ENCODE measurements at places on chromosomes 7 and 10.

DNA sequence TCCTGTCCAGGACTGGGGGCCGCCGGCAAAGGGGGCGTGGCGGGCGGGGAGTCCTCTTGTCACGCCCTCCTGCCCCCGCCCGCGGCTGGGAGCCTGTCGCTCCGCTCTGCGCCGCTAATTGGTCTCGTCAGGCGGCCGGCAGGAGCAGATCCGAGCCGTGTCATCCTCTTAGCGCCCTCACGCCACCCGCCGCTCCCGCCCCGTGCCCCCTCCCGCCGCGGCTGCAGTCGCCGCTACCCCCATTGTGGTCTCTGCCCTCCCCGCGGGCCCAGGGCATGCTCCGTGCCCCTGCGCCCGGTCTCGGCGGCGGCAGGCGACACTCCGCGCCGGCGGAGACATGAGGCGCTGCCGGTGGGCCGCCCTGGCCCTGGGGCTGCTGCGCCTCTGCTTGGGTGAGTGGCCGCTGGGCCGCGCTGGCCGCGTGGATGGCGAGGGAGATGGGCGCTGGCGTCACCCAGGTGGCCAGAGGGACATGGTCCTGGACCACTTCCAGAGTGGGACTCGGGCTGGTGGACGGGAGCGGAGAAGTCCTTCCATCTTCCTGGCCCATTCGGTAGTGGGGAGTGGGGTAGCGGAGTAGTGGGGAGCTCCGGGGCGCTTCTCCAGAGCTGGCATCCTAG, at the start of gene CDHR1:
Gene CDHR1 (plus strand): TSS at position 114 of the 620 bp plus-strand sequence. CDS start 224 bp downstream, at position 338.
- no peak for DNase-seq

- no peak for DNase-seq
Measured at GRCh38 chr7:81584667-81585066, 185.2 kb downstream of the HGF start.

GRCh38 chr10:25175527-25176420, 973 bp downstream of the GPR158 start:
- no peak for DNase-seq

DNA sequence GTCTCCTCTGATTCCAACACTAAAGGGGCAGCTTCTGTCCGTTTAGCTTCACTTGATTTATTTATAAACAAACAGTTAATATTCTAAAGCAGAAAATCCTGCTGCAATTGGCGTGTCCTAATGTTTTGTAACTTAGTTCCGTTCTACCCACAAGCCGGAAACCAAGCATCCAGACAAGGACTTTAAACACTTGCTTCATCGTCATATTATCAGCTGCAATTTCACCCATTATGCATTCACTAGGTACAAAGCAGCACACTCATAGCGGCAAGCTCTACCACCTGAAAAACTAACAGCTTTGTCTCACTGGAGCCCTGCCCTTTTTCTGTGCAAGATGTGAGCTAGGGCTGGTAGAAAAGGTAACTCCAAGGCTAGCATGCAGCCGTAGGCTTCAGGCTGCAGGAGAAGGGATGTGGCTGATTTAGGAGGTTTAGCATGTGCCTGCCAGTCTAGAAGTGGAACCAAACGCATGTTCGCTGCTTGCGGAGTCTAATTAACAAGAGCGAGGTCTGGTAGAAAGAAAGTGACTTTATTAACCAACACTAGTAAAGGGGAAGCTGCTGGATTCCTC, 43.7 kb upstream of the BPGM start:
- DNase-seq: no peak

GRCh38 chr7:85412912-85413311, 226.1 kb upstream of the SEMA3D start:
- no peak for DNase-seq

DNA sequence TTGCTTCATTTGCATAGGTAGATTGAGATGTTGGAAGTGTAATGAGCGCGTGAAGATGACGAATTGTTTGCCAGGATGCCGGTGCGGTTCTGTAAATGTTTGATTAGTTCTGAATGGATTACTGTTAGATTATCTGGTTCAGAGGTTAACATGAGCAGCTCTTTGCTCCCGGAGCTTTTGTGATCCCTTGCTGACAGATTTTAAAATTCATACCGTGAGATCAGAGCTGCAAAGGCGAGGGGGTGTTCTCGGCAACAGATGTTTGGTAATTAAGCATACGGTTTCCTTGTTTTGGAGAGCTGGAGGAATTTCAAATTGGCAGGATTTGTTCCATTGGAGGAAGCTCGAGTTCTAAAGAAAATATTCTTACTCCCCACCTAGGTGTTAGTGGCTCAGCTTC, 237.8 kb upstream of the GPR26 start:
- DNase-seq: no peak

- DNase-seq: no peak
Measured at GRCh38 chr10:60235001-60235400, 154.7 kb downstream of the ANK3 start.

DNA sequence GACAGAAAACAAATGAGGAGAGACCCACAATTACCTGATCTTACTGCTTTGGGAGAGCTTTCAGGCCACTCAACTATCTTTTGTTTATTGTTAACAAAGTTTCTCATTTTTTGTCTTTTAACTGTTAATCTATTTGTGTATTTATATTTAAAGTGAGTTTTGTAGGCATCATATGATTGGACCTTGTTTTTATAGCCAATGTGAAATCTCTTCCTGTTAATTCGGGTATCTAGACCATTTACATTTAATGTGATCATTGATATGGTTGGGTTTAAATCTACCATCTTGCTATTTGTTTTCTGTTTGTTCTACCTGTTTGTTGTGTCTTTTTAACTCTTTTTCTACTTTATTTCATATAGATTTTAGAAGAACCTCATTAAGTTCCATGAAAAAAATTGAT, 12.5 kb downstream of the OPALIN start:
- DNase-seq: no peak

- DNase-seq: no peak
Measured at GRCh38 chr7:155252444-155252887, 45.2 kb upstream of the INSIG1 start.

Measured in NCI-H187 treated with DMSO at 0.1 percent for 48 hours (cell line).